ENCODE measurements at places on chromosomes 13 and 19.
A peak's percentile ranks its signal among the peaks of the same experiment; 100 is the strongest.

- DNase-seq = no peak
Observed at GRCh38 chr13:49782784-49783183, 9.7 kb downstream of the KPNA3 start.

DNA sequence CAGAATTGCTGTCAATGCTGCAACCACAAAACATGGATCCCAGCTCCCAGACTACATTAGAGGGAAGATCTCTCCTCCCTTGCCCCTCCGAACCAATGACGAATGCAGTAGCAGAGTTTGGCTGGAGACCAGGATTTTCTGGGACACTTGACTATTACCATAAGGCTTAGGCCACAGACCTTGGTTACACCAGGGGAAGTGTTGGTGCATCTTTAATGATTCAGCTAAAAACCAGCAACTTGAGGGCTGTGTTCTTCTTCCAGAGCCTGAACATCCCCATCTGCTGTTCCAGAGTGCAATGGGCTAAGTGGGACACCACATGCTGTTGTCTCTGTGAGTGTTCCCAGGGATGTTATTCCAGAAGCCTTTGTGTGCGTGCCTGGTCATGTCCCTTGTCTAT, 528.2 kb downstream of the LMO7 start:
- no peak for DNase-seq

- DNase-seq = no peak
Observed at GRCh38 chr19:3188627-3189596, 3.2 kb downstream of the NCLN start.

- DNase-seq = no peak
Observed at GRCh38 chr19:6414793-6415590, 9.6 kb downstream of the KHSRP start.

DNA sequence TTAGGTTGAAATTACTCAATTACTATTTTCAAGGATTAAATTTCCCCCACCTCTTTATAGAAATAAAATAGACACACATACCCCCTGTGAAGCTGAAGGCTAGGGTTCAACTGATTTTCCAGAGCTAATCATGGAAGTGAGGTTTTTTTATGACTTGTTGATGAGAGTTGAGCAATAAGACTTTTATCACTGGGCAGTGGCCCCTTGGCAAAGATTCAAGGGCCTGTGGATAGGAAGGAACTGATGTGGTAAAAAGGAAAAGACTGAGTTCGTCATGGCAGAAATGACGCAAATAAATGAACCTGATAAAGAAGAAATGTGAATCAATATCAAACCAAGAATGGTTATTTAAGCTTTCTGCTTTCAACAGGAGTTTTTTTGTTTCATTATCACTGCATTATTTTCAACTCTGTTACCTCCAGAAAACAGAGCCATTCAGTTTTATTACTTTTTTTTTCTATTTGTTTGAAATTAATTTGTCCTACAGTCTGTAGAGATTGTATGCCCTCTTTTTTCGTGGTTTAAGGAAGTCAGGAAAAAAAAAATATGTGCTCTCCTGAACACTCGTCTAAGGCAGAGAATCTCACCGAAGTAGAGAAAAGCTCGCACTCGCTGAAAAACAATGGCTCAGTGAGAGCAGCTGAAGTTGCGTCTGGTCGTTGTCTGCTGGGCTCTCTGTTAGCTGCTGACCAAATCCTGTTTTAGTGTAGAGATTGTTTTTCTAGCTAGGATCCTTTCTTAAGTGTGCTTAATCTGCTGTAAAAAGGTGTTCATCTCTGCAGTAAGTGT, 38.9 kb downstream of the STOML3 start:
- DNase-seq = no peak

- DNase-seq = no peak
Observed at GRCh38 chr13:37357548-37357947, 241.0 kb downstream of the POSTN start.

DNA sequence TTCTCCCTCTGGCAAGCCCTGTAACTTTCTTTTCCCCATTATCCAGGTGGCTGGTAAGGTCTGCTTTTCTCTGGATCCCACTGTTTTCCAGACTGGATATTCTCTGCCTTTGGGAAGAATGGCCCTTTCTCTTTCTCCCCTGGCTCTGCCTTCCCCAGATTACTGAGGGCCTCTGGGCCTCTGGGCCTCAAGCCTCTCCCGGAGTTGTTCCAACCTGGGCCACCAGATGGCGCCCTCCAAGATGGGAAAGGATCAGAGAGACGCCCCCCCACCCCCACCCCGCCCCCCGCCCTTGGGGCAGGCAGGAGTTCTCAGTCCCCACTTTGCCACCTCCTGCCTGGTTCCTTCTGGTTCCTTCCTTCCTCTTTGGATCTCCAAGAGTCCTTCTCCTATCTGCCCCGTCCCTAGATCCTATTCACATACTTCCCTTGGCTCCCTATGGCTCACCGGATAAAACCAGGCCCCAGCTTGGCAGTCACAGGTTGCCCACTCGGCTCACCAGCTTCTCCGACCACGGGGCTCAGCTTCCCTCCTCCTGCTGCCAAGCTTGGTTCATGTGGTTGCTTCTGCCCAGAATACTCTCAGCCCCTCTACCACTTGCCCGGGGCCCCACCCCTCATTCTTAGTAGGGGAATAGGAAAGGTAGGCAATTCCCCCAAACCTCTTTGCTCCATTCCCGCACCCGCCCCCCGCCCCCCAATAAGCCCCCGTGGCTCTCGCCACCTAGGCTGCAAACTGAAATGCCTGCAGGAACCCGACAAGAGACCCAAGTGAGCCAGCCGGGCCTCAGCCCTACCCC, 13.1 kb downstream of the EPS8L1 start:
- DNase-seq = peak; percentile 61

- peak; percentile 85 for DNase-seq
Observed at GRCh38 chr19:13781547-13781946, 7.3 kb downstream of the C19orf53 start.

DNA sequence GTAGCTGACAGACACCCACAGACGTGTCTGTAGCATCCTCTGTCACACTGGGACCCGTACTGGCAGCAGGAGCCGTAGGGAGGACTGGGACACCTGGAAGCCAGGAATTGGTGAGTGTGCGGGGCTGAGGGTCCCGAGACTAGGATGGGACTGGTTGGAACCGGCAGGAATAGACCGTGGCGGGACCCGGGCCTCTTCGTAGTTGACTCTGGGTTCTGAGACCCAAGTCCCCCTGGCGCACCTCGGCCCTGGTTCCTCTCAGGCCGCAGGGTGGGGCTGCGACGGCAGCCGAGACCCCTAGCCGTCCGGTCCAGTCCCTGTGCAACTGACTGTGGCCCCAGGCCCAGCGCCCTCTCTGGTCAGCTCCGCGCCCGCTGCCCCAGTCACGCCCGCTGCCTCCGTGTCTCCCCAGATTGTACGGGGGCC, 64.7 kb downstream of the ZNF823 start:
- DNase-seq = no peak

GRCh38 chr13:45196096-45196495, 4.7 kb downstream of the KCTD4 start:
- DNase-seq = no peak

- DNase-seq = no peak
Observed at GRCh38 chr13:50450279-50450678, 393.2 kb downstream of the DLEU7 start.

DNA sequence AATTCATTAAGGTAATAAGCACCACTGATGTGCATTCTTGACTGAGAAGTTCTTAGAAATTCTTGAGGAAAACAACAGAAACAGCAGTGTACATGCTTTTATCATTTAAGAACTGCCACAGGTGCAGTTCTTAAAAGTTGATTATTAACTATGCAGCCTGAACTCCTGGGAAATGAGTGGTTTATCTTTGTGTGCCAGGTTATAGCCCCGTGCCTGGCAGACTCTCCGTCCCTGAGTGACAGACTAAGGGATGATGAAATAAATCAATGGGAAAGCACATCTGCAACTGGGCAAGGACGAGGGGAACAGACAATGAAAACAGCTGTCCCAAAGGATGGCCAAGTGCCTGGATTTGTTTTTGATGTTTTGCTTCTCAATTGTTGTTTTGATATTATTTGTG, 84.4 kb upstream of the SPATA13 start:
- DNase-seq = no peak

DNA sequence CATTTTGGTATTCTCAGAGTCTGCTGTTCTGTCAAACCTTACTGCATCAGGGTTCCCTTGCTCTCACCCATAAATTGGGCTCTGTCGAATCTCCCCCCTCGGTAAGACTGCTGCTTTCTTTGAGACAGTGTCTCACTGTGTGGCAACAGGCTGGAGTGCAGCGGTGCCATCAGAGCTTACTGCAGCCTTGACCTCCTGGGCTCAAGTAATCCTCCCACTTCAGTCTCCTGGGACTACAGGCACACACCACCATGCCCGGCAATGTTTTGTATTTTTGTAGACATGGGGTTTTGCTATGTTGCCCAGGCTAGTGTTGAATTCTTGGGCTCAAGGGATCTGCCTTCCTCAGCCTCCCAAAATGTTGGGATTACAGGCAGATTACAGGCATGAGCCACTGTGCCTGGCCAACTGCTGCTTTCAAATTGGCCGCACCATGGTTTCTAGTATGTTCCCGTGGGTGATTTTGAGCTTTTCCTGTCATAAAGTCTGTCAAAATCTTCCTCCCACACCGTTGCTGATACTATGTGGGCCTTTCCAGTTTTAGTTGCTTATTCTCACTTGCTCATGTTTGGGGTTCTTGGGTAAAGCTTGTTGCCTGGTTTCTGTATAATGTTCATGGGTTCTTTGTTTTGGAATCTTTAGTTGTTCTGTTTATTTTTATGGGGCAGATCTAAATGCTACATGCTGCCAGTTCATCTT, 10.6 kb downstream of the RFC3 start:
- DNase-seq = no peak

- no peak for DNase-seq
Observed at GRCh38 chr13:111862836-111863815, 203.8 kb upstream of the SOX1 start.

GRCh38 chr19:53553865-53554791, 16.2 kb downstream of the ZNF331 start:
- DNase-seq = peak; percentile 87

DNA sequence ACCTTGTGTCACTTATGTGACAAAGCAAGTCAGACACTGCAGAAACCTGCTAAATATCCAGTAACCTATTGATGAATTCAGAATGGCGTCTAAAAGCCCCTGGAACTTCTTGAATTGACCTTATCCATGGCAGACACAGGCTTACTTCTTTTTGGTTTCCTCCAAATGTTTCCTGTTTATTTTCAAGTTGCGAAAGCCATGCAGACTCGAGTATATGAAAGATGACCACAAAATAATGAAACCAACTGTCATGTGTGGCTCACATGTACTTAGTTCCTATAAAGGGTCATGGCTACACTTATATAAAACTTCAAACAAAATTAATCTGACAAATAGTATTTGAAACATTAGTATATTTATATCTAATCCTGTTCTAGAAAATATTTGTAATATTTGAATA, 113.1 kb upstream of the FNDC3A start:
- no peak for DNase-seq

DNA sequence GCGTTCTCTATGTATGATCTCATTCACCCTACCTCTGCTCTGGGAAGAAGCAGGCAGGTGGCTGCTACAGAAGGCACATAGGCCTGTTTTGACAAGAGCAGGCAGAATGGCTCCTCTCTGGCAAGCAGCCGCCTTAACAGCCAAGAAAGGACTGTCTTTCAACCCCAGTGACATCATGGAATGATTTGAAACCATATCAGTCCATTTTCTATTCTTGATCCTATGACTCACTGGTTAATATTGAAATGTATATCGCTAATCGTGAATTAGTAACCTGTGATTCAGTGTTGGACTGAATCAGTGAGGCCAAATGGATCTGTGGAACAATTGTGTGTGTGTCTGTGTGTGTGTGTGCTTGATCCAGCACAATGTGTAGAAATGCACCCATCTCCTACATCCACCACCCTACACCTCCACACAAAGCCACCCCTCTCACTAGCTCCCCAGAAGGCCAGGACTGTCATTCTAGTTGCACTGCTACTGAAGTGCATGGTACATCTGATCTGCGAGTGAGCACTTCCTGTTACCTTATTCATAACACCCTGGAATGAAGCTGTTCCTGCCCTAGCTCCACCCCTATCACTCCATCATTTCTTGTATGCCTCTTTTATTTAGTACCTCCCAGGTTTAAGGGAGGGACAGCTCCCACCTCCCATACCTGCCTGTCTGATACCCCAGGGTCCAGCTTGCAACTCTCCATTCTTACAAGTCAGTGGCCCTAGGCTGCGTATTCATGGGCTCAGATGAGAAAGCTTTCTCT, 460.0 kb downstream of the FOXO1 start:
- no peak for DNase-seq

DNA sequence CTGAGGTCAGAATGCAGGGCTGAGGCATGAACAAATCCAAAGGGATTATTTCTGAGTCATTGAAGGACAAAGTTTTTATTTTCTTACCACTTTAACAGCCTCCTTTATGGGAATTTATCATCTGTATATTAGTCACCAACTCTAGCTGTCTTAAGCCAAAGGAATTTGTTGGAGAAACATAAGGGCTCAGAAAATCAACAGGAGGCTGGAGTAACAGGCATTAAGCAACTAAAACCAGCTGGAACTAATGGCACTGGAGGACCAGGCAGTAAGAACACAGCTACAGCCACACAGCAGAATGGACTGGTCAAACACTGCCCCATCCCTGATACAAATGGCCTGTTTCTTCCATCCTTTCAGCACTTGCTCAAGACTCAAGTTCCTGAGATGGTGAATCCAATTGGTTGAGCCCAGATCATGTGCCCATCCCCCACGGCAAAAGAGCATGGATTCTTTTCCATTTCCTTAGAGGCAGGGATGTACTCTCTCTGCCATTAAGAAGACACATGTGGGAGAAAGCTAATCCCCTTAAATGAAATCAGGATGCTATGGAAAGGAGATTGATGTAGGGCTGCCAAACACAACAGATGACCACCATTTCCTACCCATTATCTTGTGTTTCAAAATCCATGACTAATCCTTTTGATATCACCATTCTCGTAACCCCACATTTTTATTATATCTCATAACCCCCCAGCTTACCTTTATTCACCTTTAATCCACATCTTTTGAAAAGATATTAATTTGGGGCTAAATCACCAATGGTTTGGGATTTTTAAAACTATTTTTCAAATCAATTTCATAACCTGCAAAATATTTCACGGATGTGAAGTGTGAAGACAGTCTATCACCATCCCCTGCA, 157.0 kb upstream of the FNDC3A start:
- peak; percentile 96 for DNase-seq

- DNase-seq = no peak
Observed at GRCh38 chr19:2371656-2372055, 11.6 kb downstream of the TMPRSS9 start.

GRCh38 chr19:28500982-28501630, 711.8 kb downstream of the UQCRFS1 start:
- no peak for DNase-seq

DNA sequence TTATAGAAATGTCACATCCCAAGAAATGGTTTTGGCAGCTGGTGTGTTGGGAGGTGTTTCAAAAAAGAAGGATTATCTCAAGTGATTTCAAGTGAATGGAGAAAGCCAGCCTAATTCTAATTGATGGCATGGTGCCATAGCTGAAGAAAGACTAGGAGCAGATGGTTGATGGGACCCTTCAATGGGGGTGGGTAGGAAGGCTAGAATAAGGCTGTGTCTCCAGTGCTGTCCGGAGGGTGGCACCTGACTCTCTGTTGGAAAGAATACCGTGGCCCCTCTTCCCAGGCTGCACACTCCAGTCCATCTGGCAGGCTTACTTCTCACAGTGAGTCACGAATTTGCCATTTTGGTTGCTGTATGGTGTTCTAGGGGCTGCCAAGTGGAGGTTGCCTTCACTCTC, 51.0 kb upstream of the GPR12 start:
- DNase-seq = no peak

- DNase-seq = no peak
Observed at GRCh38 chr13:41631296-41631965, 174.1 kb downstream of the RGCC start.

All from astrocyte of the spinal cord (primary cell).